ENCODE measurements at places on chromosomes 4 and X.

DNA sequence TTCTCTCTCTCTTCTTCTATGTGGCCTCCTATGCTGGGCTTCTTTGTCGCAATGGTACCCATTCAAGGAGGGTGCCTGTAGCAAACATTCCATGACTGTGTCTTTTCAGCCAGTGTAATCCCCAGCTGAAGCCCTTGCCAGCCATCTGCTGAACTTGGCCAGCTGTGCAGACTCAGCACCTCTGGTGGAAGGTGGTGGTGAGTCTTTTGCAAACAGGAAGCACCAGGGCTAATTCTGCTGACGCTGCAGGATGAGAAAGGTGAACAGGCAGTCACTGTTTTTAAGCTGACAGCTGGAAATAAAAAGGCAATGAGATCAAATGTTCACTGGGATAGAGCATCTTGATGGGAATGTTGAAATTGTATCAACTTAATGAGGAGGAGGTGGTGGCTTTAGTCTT is 298.7 kb upstream of the CLNK start:
- DNase-seq = no peak

- DNase-seq = no peak
Measured at GRCh38 chr4:116101321-116101720, 984.1 kb downstream of the TRAM1L1 start.

DNA sequence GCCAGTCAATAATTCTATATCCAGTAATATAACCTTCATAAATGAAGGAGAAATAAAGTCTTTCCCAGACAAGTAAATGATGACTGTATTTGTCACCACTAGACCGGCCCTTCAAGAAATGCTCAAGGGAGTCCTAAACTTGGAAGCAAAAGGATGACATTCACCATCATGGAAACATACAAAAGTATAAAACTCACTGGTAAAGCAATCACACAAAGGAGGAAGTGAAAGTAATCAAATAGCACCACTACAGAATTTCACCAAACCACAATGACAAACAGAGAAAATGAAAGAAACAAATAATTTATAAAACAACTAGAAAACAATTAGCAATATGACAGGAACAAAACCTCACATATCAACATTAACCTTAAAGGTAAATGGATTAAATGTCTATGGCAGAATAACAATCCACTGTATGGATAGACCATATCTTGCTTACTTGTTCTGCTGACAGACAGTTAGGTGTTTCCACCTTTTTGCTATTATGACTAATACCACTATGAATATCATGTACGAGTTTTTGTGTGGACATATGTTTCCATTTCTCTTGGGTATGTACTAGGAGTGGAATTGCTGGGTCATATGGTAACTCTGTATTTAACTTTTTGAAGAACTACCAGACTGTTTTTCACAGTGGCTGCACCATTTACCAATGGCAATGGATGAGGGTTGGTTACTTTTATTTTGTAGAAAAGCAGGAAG is 44.9 kb downstream of the NAT8L start:
- DNase-seq = no peak

- DNase-seq = no peak
Measured at GRCh38 chrX:3176439-3176820, 135.2 kb downstream of the ARSF start.

DNA sequence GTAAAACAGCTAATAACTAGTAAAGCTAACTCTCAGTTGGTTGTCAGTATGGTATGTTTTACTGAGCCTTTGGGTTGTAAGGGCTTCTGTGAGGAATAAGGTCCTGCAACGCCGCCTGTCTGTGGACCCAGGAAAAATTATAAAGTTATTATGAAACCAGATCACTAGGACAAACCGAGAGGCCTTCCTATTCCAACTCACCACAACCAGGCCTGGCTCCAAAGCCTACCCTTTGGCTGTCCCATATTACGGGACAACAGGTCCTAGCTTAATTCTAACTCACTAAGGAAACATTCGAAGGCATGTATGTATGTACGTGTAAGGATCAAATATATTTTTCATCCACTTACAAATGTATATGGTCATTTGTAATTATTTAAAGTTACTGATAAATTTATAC is 1.4 kb downstream of the ANKRD17 start:
- no peak for DNase-seq

DNA sequence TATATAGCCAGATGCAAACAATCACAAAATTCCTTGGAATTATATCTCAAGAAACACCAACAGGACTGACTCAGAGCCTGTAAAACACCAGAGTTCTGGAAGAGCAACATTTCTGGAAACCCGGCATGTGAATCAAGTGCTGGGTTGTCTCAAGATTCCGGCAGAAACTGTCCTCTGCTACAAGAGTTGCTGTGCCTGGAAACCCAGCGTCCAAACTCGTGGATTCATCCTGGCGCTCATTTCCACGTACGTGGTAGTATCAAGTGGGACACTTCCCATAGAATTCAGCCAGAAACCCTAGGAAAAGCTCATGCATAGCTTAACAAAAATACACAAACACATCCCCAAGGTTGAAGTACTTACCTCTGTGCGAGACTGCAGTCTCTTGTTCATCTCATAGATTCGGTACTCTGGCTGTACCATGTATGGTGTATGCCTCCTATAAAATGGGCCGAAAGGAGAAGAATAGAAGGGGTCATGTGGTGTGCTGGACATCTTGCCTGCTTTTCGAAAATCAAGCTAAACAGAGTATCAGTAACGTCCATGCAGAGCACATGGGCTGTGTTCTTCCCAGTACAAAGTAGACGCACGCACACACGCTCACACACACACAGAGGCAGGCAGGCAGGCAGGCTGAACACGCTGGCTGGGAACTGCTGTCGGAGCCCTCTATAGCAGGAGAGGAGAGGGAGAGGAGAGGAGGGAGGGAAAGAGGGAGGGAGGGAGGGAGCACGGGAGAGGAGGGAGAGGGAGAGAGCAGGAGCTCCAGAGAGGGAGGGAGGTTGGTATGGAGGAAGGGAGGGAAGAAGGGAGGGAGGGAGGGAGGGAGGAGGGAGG is at the start of gene LDB2:
LDB2 (minus strand) TSS at position 655 of the 837 bp plus-strand sequence.
- DNase-seq = no peak

DNA sequence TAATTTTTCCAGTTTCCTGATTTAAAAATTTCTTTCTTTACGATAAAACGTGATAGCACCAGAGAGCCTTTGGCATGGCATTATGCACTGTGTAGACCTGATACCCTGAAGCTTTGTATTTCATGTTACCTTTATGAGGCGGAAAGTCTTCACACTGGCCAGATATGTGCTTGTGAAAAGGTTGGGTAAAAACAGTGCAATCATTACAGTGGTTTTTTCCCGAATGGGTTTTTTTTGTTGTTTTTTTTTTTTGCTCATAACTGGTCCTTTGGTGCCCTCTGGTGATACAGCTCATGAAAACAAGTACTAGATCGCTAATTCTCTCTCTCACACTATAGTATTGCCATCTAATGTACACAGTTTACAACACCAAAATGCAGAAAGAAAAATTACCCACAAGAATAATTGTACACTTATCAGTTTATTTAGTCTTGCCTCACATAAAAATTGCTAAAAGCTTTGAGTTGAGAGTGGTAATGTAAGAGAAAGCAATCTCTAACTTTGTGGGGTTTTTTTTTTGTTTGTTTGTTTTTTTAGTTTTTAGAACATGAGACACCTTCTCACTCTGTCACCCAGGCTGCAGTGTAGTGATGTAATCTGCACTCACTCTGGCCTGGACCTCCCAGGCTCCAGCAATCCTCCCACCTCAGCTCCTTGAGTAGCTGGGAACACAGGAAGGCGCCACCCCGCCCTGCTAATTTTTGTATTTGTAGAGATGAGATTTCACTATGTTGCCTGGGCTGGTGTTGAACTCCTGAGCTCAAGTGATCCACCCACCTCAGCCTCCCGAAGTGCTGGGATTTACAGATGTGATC is 21.3 kb downstream of the SPCS3 start:
- no peak for DNase-seq

GRCh38 chr4:38273407-38273806 is 313.2 kb downstream of the PTTG2 start:
- DNase-seq = no peak

DNA sequence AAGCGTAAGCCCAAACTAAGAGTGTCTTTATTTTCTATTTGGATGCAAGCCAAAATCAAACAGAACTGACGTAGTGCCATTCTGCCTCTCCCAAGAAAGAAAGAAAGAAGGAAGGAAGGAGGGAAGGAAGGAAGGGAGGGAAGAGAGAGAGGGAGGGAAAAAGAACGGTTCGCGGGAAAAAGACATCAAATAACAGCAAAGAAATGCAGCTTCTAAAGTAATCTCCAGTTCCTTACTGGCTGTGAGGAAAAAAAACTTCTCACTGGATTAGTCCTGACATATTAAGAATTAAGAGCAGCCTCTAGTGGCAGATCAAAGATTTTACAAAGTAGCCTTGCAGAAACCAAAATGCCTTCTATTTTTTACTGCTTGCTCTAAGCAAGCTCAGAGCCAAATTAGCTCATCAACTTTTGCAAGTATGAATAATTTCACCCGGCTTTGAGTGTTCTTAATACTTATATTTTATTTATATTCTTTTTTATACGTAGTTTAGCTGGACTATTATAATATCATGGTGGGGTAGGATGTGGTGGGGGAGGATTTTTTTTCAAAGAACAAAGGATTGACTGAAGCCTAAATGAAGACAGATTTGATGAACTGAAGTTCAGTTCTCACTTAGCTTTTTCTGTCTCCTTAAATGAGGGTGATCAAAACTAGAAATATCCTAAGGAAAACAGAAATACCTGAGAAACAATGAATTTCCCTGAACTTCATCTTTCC is 36.6 kb downstream of the PITX2 start:
- DNase-seq = peak; percentile 24

DNA sequence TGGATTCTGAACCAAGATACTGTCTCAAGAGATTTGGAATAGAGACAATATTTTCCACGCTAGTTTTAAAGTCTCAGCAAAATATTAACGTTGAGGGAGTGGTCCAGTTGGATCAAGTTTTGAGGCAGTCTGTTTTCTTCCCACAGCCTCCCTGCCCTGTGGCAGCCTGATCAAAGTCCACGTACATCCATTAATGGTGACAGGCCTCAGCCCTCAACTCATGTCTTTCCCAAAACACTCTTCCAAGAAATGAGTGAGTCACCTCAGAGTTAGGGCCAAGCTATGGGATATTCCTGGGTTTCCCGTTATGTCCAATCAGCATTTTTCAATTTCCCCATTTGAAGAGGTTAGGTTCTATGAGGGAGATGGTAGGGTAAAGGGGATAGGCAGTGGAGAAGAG is 28.5 kb downstream of the EGFL6 start:
- DNase-seq = no peak

DNA sequence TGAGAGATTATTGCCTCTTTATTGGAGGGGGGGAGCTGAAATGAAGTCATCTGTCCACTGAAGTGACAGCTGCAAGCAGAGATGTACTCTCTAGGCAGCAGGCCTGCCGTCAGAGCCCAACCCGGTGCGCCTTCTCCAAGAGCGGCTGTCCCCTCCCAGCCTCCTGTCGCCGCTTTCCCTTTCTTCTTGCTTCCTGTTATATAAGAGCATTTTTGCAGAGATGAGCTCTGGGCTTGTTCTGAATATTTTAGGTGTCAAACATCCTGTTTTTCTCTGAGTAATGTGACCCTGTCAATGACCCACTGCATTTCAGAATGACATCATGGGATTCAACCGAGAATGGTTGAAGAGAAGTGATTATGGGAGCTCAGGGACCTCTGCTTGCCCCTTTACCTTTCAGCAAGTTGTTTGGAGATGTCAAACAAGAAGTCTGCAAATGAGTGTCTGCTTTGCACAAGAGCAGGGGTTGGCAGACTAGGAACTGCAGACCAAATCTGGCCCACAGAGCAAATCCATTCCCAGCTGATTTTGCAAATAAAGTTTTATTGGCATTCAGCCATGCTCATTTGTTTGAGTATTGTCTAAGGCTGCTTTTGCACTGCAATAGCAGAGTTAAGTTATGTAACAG is 79.9 kb downstream of the SLC9A6 start:
- no peak for DNase-seq

DNA sequence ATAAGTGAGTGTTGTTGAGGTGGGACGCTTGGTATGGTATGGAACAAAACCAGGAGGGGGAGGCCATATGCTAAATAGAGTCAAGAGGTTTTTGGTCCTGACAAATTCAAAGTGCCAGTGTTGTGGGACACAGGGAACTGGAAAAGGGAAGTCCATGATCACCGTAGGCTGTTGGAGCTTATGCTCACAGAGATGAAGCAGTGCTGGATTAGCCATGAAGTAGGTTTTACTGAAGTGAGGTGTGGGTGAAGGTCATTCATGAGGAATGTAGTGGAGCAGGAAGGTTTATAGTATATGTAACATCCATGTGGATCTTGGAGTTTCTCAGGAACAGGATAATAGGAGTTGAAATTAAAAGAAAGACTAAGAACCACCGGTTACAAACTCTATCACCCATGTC is 256.1 kb upstream of the PITX2 start:
- no peak for DNase-seq

DNA sequence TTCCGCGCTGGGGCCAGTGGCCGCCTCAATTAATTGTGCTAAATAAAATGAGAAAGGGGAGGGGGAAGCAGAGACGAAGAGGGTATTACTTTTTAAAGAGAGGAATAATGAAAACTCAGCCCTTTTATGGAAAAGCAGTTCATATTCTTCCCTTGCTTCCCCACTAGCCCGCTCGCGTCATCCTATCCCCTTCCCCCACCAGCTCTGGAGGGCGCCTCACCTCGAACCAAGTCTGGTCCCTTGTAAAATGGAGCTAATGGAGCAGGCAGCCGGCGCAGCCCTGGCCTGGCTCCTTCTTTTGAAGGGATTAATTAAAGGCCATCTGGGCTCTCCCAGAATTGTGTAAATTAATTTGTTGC is 511 bp upstream of the NKX6-1 start:
- DNase-seq = no peak

DNA sequence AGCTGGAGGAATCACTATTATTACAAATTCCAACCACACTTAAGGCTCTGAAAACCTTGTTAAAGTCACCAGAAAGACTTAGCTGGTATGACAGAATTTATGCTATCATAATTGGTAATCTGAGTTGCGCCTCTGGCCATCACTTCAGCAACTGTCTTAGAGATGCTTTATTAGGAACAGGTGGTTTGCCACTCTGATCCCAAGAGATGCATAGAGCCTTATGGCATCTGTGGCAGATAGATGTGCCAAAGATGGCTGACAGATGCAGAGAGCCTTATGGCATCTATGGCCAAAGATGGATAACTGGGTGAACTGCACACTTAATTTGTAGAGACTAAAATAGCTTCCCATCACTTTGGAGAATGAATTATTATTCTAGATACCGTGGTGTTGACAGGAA is 32.3 kb upstream of the PLAC8 start:
- DNase-seq = no peak

DNA sequence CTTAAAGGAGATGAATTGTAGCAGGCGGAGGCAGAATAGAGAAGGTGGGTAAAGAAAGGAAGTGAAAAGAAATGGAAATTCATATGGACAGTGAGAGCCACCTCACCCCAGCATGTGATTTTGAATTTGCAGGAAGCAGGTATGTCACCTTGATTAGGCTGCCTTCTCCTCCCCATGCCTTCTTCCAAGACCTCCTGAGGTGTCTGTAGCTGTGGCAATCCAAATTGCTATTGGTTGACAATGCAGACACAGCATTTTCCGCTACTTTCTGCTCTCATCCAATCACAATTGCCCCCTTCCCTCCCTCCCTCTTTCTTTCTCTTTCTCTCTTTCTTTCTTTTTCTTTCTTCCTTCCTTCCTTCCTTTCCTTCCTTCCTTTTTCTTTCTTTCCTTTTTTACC is 38.5 kb downstream of the RAB33B start:
- no peak for DNase-seq
